Breast epithelium (tissue), 4 donors: ENCODE measurements at places on chromosomes 5 and 9.

DNA sequence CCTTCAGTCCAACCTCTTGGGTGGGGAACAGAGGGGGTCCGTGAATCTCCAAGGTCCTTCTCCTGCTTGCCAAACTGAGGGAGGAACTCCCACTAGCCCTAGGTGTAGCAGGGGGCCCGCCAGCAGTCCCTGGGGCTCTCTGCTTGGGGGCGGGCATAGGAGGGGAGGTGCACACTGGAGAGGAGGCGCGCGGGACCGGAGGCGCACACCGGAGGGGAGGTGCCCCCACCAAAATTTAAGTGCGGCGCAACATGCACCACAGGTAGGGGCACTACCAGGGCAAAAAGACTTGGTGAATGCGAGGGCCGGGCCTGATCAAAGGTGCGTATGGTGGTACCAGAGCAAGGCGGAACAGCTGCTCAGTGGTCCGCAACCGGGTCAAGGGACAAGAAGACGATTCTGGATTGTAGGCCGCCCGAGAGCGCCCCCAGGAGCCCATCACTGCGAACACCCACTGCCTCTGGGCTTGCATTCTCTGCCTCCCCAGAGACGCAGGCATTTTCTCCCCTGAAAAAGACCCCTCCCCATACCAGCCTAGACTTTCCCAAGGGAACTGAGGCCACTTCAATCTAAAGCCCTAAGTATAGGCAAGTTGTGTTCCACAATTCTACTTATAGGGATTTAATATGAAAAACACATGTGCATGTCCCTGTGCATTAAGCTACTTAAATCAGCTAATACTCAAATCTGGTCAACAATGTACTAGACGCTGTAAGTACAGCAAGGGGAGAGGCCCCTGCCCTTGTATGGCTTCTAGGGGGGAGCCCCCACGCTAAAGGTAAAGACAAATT, 50.6 kb downstream of the TGFBI start:
- DNase-seq, result no peak

- no peak for DNase-seq
These were observed 12.4 kb downstream of the CBY3 start for GRCh38 chr5:179668391-179668790.

DNA sequence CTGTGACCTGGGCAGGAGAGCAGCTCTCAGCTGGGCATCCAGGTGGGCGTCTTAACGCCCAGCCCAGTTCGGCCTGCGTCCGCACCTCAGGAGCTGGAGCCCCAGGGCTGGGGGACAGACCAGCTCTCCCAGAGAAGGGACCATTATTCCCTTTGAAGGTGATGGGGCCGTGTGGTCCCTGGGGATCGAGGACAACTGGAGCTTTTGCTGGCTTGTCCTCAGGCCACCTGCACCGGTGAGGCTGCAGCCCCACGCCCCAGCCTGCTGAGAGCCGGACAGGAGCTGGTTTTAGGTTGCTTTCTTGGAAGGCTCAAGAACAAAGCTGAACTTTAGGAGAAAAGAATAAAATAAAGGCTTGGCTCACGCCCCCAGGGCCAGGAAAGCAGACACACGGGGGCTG, 40.9 kb downstream of the NACC2 start:
- no peak for DNase-seq

GRCh38 chr5:120454094-120454798, 9.9 kb upstream of the PRR16 start:
- DNase-seq, result no peak

- no peak for DNase-seq
These were observed 1309.1 kb upstream of the DMAC1 start for GRCh38 chr9:9108641-9109040.

GRCh38 chr5:167208911-167209310, 1082.5 kb upstream of the WWC1 start:
- no peak for DNase-seq

DNA sequence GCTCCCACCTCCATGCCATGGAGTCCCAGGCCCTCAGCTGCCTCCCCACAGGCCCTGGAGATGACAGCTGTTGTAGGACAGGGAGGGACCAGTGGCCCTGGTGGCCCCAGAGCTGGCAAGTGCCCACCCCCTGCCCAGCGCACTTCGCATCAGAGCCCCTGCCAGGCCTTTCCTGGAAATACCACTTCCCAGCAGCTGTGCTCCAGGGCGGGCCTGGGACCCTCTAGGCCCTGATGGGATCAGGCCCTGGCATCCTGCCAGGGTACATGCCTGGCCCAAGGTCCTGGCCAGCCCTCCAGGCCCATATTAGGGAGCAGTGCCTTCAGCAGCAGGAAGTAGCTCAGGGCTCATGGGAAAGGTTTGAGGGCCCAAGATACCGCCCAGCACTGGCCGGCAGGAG, 2.5 kb downstream of the KCNT1 start:
- DNase-seq, result no peak

- DNase-seq, result no peak
These were observed 38.7 kb downstream of the SCAMP1 start for GRCh38 chr5:78399116-78399515.

DNA sequence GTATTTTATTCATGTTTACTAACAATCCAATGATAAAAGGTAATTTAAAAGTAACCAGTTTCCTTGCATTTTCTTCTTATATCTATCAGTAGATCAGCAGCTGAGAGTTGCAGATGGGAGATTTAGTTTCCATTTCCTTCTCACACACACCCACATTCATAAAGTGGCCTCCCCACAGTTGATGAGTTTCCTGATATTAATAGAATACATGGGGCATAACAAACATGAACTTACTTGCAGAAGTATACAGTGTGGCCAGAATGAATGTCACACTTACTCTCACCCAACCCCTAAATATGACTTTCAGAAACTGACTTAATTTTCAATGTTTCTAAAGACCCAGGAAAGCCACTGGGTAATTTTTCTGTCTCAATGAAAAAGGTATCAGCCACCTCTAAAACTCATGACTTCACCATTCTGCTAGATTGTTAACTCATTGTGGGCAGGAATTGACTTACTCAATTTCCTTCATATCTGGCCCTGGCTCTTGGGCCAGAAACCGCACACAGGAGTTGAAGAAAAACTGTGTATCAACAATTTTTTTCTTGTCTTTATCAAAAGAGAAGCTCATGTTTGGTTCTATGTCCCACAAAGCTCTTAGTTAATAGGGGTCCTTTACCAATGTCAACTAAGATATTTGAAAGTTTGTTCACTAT, 63.5 kb upstream of the OSMR start:
- no peak for DNase-seq

DNA sequence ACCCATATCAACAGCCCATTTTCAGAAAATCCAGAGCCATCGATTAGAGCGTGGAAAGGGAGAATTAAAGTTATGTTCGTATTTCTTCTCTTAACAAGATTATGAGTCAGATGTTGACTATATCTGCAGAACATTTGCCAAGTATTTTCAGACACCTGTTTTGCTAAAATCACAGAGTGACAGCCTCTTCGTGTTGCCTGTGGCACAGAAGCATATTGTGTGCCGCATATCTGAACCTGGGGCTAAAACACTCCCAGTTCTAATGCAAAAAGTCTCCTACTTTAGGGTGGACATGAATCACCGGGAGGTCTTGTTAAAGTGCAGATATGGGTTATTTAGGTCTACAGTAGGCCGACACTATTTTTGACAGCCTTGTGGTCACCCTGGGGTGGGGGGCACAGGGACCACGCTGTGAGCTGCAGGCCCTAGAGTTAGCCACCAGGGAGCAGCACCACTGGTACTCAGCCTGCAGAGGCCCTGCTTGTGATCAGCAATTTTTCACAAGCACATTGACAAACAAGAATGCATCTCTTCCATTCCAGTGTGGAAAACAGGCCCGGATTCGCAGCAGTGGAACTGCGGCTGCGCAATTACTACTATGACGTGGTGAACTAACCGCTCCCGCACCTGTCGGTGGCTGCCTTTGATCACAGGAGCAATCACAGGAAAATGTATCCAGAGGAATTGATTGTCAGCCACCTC, 93.5 kb downstream of the SYK start:
- DNase-seq, result no peak

- no peak for DNase-seq
These were observed 544.6 kb upstream of the TRPC7 start for GRCh38 chr5:136909906-136910305.

GRCh38 chr5:154197801-154198491, 7.4 kb downstream of the GALNT10 start:
- no peak for DNase-seq

GRCh38 chr9:99054581-99054980, 50.3 kb upstream of the TGFBR1 start:
- peak; percentile 39 for DNase-seq

- DNase-seq, result peak; percentile 80
These were observed at the start of gene GPR107 for GRCh38 chr9:130053504-130054324. Gene GPR107, plus strand, starts transcription at chr9:130053906. Its CDS starts 27 bp downstream, at chr9:130053933.

DNA sequence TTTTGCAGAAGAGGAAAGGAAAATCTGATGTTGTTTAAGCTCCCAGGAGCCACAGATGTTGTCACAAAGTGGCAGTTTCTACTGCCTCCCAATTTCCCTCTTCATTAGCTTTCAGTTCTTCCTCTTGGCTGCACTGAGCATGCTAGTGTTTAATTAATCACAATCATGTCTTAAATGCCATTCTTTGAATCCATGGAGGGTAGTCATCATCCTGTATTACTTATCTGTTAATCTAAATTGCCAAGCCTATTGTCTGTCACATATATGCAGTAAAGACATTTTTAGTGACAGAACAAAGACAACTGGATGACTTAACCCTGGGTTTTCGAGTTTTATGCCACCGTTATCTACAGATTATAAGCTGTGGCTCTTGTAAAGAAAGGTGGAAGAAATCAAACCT, 14.7 kb downstream of the KLHL9 start:
- no peak for DNase-seq

DNA sequence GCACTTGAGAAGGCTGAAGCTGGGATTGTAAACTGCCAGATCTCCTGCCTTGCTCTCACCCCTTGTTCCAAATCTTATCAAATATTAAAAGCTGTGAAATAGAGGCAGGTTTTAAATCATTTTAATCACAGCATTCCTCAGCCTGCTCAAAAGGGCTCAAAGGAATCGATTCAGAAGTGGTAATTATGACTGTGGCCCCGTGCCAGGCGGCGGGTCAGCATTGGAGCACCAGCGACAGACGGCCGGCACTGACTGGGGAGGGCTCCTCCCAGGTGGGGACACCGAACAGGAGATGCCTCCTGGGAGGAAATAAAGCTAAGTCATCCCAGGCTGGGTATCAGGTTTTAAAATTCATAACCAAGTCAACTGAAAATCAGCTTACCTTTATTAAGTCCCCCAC, 66.7 kb downstream of the KCNIP1 start:
- DNase-seq, result no peak

GRCh38 chr9:99172124-99173091, 49.3 kb downstream of the ALG2 start:
- DNase-seq, result no peak

- DNase-seq, result no peak
These were observed 175.6 kb downstream of the HSD17B3 start for GRCh38 chr9:96126321-96126881.

- no peak for DNase-seq
These were observed 348.1 kb downstream of the ADAMTS6 start for GRCh38 chr5:65133477-65134110.

GRCh38 chr5:121027636-121028035, 563.5 kb downstream of the PRR16 start:
- DNase-seq, result no peak

DNA sequence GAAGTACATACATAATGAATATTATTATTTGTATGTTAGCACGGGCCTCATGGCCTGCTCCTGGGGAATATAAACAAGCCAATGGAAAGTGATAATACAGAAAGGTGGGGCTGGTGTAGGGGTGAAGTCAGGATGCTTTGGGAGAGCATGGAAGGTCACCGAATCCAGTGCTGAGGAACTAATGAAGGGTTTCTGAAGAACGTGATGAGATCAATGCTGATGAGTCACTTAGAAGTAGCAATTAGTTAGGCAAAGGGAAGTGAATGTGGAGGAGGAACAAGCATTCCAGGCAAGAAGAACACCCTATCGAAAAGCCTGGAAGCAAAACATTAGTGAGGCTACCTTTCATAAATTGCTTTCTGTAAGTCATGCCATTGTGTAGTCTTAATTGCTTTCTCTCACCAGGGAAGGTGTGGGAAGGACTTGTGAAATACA, 2.1 kb downstream of the ANXA1 start:
- no peak for DNase-seq

DNA sequence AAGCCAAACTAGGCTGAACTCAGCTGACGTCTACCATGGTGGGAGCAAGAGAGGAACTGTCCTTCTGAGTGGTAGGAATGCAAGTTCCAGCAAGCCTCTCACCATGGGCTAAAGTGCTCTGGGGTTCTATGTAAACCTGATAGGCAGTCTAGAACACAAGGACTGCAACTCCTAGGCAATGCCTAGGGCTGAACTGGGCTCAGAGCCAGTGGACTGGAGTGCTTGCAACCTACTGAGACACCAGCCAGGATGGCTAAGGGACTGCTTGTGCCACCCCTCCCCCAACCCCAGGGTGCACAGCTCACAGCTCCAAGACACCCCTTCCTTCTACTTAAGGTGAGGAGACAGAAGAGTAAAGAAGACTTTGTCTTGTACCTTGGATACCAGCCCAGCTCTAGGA, 12.1 kb upstream of the RCL1 start:
- DNase-seq, result no peak

- no peak for DNase-seq
These were observed 1046.2 kb downstream of the CDH12 start for GRCh38 chr5:21806943-21807342.

DNA sequence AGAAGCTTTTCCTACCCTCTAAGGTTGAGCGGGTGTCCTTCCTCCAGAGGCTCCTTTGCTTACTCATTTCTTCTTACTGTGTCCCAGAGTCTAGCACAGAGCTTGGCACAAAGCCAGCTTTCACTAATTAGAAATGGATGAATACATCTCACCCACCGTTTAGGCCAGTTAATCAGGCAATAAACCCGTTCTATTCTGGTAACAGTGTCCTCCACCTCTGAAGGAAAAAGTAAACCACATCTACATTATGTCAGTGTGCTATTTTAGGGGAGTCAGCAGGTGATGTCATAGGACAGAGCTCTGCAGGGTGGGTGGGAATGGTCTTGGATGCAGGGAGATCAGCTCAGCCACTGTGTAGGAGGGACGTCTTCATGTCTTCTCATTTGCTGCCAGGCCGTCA, 109.2 kb downstream of the OSTF1 start:
- no peak for DNase-seq

GRCh38 chr9:4096121-4096520, 203.7 kb downstream of the GLIS3 start:
- DNase-seq, result no peak

GRCh38 chr5:140038373-140038957, 4.6 kb downstream of the NRG2 start:
- no peak for DNase-seq

- DNase-seq, result no peak
These were observed 396.1 kb downstream of the GADD45G start for GRCh38 chr9:90000925-90001324.

- no peak for DNase-seq
These were observed 788.9 kb upstream of the GRAMD2B start for GRCh38 chr5:125634216-125634835.

DNA sequence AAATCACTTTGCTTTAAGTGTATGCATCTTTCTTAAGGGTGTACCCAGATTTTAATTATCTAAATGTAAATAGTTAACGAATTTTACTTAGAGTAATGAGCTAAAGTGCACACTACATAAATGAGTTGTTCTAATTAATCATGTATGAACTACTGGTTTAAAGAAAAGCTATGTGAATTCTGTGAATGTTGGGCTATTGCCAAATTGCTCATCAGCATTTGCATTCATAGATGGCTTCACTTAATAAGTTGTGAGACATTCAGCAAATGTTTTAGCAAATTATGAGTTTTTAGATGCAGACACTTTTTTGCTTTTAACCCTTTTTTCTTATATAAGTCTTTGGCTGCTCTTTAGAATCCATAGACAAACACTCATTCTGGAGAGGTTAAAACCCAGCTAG, 175.7 kb downstream of the PBX3 start:
- no peak for DNase-seq

GRCh38 chr5:149614034-149614907, 33.0 kb downstream of the ARHGEF37 start:
- no peak for DNase-seq
